ENCODE measurements at places on chromosomes 1 and 21.

GRCh38 chr1:116628448-116628847 is 39.1 kb downstream of the IGSF3 start:
- DNase-seq = no peak

DNA sequence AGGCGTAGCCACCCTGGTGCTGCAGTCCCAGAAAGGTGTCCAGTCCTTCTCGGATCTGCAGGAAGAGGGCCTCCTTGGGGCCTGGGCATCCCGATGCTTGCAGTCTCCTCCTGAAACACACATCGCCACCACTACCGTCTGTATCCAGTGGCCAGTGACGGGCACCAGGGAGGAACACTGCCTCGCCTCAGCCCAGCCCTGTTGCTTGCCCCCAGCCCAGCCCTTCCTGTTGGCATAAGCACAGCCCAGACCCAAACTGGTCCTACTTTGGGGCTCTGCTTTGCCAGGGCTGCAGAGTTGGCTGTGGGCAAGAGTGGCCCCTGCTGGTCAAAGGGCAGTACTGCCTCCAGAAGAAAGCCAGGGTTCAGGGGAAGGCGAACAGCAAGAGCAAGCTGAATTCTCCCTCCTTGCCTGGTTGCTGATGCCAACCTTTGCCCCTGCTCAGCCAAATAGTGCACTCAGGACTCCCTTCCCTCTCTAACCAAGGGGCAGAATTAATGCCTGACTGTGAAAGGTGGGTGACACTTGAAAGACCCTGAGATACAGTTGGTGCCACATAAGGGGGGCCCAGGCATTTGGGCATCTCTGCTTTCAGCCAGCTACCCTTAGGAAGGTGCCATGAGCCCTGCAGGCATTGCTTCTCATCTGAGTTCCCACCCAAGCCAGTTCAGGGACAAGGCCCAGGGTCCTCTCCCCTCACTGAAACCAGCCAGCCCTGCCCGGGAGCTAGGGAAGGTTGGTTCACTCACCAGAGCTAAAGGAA is 11.1 kb upstream of the ARHGEF2 start:
- peak; percentile 92 for DNase-seq

GRCh38 chr1:187460093-187460492 is 631.3 kb downstream of the PLA2G4A start:
- DNase-seq = no peak

DNA sequence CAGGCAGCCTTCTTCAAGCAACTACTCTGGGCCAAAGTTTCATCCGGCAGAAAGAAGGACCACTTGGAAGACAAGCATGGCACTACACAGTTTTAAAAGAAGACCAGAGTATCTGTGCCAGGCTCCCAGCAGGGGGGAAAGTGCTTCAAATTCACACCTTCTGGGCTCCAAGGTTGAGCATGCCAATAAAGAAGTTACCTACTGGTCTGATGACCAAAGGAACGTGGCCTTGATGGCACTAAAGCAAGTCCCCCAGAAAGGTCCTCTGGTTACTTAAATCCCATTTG is 73.5 kb downstream of the CD46 start:
- DNase-seq = no peak

DNA sequence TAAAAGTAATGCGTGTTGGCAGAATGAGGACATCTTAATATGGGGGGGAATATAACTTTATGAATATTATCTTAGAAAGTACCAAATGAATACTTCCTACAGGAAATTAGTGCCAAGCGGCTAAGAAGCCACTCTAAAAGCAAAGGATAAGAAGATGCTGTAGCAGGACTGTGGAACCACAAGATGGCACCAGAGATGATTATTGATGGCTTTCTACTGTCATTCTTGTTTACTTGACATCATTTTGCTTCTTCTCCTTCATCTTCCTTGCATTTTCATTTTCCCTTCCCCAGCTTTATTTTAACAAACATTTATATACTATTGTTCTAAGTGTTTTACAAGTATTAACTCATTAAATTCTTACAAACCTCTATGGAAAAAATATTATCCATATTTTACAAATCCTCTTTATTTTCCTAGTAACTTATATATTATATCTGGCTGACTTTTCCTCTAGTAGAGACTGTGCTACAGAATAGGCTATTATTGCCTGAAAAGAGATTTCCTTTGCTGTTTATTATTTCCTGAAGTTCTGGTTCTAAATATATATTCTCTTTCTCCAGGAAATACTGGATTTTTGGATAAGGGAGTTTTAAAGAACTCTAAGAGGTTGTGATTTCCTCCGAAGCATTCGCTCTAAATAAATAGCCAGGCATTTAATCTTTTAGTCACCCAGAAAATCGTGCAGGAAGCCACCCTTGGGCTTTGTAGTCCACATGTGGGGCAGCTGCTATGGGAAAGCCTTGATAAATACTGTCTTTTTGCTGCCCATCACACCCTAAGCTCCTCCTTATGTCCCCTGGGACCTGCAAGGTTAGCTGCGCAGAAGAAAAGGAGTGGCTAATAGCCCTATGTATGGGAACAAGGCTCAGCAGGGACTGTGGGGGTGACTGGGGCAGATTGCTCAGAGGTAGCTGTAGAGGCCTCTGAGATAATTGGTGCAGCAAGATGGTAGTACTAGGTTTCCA is 69.8 kb downstream of the TPR start:
- DNase-seq = no peak

All from mesenteric fat pad (tissue), 1 donor.